Suprapubic skin (tissue), 4 donors: ENCODE measurements at places on chromosomes 3 and 15.

DNA sequence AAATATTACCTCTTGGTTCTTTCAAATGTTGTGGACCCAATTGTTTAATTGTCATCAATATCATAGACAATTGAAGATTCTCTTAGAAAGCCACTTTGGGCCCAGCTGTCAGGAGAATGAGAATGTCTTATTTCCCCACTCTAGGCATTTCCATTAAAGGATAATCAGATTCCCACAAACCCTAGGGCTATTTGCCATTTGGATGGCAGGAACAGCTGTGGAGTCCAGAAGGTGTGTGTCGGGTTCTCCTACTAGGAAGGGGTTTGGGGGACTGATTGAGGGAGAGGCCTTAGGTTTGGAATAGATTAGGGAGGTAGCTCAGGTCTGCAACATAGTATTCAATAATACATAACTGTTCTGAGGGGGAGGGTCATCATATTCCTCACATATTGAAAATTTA lies 35.2 kb upstream of the PLSCR5 start:
- no peaks in the 10 kb centered on the region for H3K36me3 ChIP-seq
- no peaks in the 10 kb centered on the region for H3K4me1 ChIP-seq
- H3K27me3 ChIP-seq, result no peaks in the 10 kb centered on the region
- H3K4me3 ChIP-seq, result no peak overlapping the region
- DNase-seq, result no peak

DNA sequence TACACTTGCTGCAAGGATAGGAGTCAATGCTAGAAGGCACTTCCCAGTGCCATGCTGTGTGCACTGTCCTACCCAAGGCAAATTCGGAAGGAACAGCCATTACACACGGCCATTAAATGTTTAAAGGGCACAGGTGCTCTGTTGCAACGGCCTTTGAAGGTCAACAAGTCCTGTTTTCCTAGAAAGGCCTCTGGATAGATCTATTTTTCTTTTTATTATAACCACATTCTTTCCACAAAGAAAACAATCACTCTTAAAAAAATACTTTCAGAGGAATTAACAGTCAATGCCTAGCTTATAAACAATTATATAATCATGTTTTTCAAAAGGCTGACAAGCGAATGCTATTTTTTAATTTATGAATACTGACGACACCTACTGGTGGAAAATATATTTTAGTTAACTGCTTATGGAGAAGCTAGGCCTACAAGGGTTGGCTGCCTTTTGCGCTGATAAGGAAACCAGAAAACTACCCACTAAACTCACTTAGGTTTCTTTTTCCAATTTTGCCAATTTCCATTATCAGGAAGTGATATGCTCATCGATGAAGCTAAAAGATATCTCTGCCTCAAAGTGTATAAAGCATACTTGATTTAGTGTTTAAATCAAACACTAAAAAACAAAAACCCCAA lies 2.4 kb downstream of the ARHGEF3 start:
- H3K27ac ChIP-seq, result no peak overlapping the region
- DNase-seq, result no peak
- H3K4me1 ChIP-seq, result peaks cover 58% of the 10 kb centered on the region
- H3K36me3 ChIP-seq, result no peaks in the 10 kb centered on the region
- H3K4me3 ChIP-seq, result peak overlapping the region; percentile 39

- H3K36me3 ChIP-seq, result no peaks in the 10 kb centered on the region
- no peak overlapping the region for H3K27ac ChIP-seq
- H3K27me3 ChIP-seq, result peaks cover 9% of the 10 kb centered on the region
- no peak for DNase-seq
Observed at GRCh38 chr3:14540821-14541385, 761 bp upstream of the GRIP2 start.

DNA sequence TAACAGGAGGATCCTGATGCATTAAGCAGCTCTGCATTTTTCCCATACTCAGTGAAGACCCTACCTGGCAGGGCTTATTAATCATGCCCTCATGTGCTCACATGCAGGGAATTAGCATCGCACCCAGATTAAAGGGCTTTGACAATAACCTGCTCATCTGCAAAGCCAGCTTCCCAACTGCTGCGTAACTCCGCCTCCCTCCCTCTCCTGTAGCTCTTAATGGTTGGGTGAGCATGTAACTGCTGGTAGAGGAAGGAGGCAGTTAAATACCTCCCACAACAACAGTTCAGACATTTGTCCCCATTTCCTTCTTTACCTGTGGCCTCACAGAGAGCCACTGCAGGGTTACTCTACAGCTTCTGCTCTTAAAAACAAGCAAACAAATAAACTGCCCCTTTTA lies 203.6 kb upstream of the WNT5A start:
- peaks cover 3% of the 10 kb centered on the region for H3K27me3 ChIP-seq
- H3K36me3 ChIP-seq, result no peaks in the 10 kb centered on the region
- no peak overlapping the region for H3K27ac ChIP-seq

DNA sequence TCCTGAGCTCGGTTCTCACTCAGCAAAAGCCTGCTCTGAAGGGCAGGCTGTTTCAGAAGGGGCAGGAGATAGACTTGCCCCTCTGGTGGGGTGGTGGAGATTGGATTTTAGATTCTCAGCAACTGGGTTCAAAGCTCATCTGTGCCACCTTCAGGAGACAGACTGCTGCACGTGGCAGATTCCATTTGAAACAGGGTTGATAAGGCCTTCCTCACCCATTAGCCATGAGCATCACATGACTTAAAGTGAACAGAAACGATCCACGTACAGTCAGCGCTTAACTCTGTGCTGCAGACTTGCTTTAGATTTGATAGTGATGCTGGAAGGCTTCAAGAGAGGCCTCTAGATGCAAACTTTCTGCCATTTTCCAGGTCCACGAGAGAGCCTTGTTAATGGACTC lies 35.0 kb upstream of the MGLL start:
- DNase-seq, result no peak
- no peak overlapping the region for H3K4me3 ChIP-seq
- H3K27me3 ChIP-seq, result no peaks in the 10 kb centered on the region
- H3K4me1 ChIP-seq, result no peaks in the 10 kb centered on the region
- no peaks in the 10 kb centered on the region for H3K36me3 ChIP-seq
- H3K27ac ChIP-seq, result no peak overlapping the region

GRCh38 chr15:38714309-38715072 lies 149.9 kb upstream of the RASGRP1 start:
- H3K4me1 ChIP-seq, result no peaks in the 10 kb centered on the region
- H3K36me3 ChIP-seq, result no peaks in the 10 kb centered on the region
- no peak for DNase-seq
- no peak overlapping the region for H3K4me3 ChIP-seq
- no peak overlapping the region for H3K27ac ChIP-seq

GRCh38 chr3:171678971-171679492 lies 131.3 kb downstream of the PLD1 start:
- H3K4me3 ChIP-seq, result no peak overlapping the region
- no peak overlapping the region for H3K27ac ChIP-seq
- no peak for DNase-seq
- no peaks in the 10 kb centered on the region for H3K27me3 ChIP-seq
- H3K4me1 ChIP-seq, result no peaks in the 10 kb centered on the region

DNA sequence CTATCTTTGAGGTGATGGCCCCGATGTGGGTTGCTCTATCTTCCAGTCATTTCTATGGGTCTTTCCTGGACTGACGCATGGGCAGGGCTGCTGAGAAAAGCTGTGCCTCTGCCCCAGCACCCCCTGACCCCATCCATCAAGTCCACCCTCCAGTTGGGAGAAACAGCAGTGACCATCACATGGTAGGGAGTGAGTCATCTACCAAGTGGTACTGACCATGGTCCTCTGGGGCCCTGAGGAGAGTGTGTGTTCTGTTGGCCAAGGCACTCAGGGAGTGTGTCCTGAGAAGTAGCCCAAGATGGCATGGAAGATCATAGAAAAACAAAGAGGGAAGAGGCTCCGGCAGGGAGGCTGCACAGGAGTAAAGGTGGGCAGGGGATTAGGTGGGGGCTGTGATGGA lies 1.6 kb upstream of the DNAH1 start:
- peaks cover 8% of the 10 kb centered on the region for H3K36me3 ChIP-seq
- H3K4me1 ChIP-seq, result peaks cover 21% of the 10 kb centered on the region
- no peaks in the 10 kb centered on the region for H3K27me3 ChIP-seq
- H3K27ac ChIP-seq, result no peak overlapping the region
- H3K4me3 ChIP-seq, result no peak overlapping the region

DNA sequence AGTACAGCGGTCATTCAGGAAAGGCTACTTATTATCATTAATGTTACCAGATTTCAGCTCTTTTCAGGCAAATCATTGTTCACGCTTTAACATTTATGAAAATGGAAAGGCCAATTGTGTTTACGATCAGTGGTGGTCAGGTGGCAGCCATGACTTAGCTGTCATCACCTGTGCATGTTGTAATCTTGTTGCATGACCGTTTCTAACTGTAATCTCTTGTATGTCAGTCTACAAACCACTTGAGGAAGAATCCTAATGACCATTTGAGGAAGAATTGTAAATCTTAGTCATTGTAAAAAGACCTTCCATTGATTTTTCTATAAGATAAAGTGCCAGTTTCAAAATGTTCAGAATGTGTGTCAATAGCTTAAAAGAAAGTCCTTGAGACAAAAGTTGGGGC lies 100.4 kb downstream of the SERPINI1 start:
- H3K4me3 ChIP-seq, result no peak overlapping the region
- H3K4me1 ChIP-seq, result peaks cover 12% of the 10 kb centered on the region
- no peaks in the 10 kb centered on the region for H3K36me3 ChIP-seq
- no peaks in the 10 kb centered on the region for H3K27me3 ChIP-seq

DNA sequence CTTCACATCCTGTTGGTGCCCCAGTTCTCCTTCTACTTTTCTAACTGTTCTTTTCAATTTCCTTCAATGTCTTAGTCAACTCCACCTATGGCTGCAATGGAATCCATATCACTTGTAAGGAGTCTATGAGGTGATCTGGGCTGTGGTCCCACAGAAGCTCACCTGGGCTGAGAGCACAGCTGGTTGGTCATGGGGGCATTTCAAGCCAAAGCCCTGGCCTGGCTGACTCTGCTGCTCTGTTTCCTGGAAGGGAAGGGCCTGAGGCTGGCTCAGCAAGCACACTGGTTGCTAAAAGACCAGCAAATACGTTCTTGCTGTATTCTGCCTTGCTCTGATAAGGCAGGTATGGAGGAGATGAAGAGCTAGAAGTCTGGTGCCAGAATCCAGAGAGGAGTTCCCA lies 29.0 kb downstream of the AMOTL2 start:
- no peak overlapping the region for H3K27ac ChIP-seq
- H3K36me3 ChIP-seq, result no peaks in the 10 kb centered on the region
- H3K4me3 ChIP-seq, result no peak overlapping the region
- peak; percentile 50 for DNase-seq
- H3K4me1 ChIP-seq, result peaks cover 30% of the 10 kb centered on the region
- no peaks in the 10 kb centered on the region for H3K27me3 ChIP-seq

DNA sequence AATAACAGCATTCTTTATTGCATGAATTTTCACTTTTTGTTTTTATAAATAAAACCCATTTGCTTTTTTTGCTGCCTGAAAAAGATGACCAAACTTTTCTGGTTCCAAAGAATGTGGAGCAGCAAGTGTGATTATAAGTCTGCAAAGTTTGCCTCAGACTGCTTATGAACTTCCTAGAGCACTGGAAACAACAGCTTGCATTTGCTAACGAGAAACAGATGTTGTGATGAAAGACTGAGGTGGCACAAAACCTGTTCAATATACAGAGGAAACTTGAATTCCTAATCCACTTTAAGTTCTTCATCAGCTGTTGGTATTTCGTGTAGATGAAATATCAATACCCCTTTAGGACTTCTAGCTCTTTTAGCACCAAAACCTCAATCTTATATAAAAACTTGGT lies 9.3 kb downstream of the ZPLD1 start:
- no peak overlapping the region for H3K4me3 ChIP-seq
- no peaks in the 10 kb centered on the region for H3K4me1 ChIP-seq
- no peaks in the 10 kb centered on the region for H3K27me3 ChIP-seq
- no peak for DNase-seq
- H3K36me3 ChIP-seq, result no peaks in the 10 kb centered on the region
- H3K27ac ChIP-seq, result no peak overlapping the region

GRCh38 chr3:172061724-172062184 lies 22.4 kb downstream of the FNDC3B start:
- H3K27ac ChIP-seq, result no peak overlapping the region
- no peak overlapping the region for H3K4me3 ChIP-seq
- no peaks in the 10 kb centered on the region for H3K36me3 ChIP-seq
- no peaks in the 10 kb centered on the region for H3K27me3 ChIP-seq

- H3K27ac ChIP-seq, result no peak overlapping the region
- H3K27me3 ChIP-seq, result no peaks in the 10 kb centered on the region
- no peak overlapping the region for H3K4me3 ChIP-seq
- no peaks in the 10 kb centered on the region for H3K4me1 ChIP-seq
Observed at GRCh38 chr15:77369168-77369567, 50.7 kb downstream of the PEAK1 start.

- H3K36me3 ChIP-seq, result no peaks in the 10 kb centered on the region
- no peak overlapping the region for H3K4me3 ChIP-seq
- no peak for DNase-seq
- no peaks in the 10 kb centered on the region for H3K27me3 ChIP-seq
- H3K4me1 ChIP-seq, result no peaks in the 10 kb centered on the region
Observed at GRCh38 chr3:61725851-61726333, 164.5 kb downstream of the PTPRG start.

DNA sequence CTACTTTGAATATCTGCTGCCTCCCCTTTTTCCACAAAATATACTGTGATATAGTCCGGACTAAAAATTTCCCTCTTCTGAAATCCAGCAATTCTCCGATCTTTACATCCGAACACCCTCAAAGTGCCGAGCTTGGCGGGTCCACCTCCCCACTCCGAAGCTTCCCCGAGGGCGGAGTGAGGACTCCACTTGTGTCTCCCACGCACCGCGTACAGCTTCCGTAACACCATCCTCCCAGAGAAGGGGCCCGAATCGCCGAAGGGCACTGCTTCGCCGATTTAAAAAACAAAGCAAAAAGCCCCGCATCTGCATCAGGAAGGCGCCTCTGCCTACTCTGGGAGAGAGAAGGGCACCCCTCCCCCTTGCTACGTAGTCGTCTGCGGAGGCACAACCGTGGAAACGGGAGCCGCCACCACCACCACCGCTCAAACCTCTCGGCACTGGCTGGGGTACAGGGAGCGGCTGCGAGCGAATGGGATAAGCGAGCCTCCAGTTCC lies 551 bp downstream of the NCBP2 start:
- H3K27me3 ChIP-seq, result no peaks in the 10 kb centered on the region
- no peak for DNase-seq
- H3K36me3 ChIP-seq, result peaks cover 30% of the 10 kb centered on the region
- peak overlapping the region; percentile 98 for H3K27ac ChIP-seq
- H3K4me1 ChIP-seq, result peaks cover 30% of the 10 kb centered on the region
- peak overlapping the region; percentile 84 for H3K4me3 ChIP-seq

GRCh38 chr3:2236203-2236602 lies 137.5 kb downstream of the CNTN4 start:
- no peaks in the 10 kb centered on the region for H3K27me3 ChIP-seq
- no peaks in the 10 kb centered on the region for H3K36me3 ChIP-seq
- H3K4me3 ChIP-seq, result no peak overlapping the region
- no peak overlapping the region for H3K27ac ChIP-seq
- H3K4me1 ChIP-seq, result no peaks in the 10 kb centered on the region

- H3K36me3 ChIP-seq, result no peaks in the 10 kb centered on the region
- no peaks in the 10 kb centered on the region for H3K27me3 ChIP-seq
- H3K4me1 ChIP-seq, result peaks cover 10% of the 10 kb centered on the region
- H3K27ac ChIP-seq, result no peak overlapping the region
- no peak overlapping the region for H3K4me3 ChIP-seq
Observed at GRCh38 chr15:49438962-49439631, 16.1 kb downstream of the FGF7 start.
